ENCODE measurements at places on chromosomes 4 and X. TPM values are rescaled to one million over a fixed set of nuclear protein-coding genes. Genes with fewer than 3 reads are reported as not detected.

MTNR1A gene
- not detected for total RNA-seq

LNX1 gene
- not detected for total RNA-seq

CNKSR2 gene
- total RNA-seq = 4.1 TPM

GRCh38 chr4:175351473-175351872 is 433.3 kb downstream of the ADAM29 start:
- no peaks in the 10 kb centered on the region for H3K4me1 ChIP-seq
- H3K4me3 ChIP-seq = no peak overlapping the region
- DNase-seq = no peak
- H3K27me3 ChIP-seq = no peaks in the 10 kb centered on the region
- H3K27ac ChIP-seq = no peak overlapping the region

DNA sequence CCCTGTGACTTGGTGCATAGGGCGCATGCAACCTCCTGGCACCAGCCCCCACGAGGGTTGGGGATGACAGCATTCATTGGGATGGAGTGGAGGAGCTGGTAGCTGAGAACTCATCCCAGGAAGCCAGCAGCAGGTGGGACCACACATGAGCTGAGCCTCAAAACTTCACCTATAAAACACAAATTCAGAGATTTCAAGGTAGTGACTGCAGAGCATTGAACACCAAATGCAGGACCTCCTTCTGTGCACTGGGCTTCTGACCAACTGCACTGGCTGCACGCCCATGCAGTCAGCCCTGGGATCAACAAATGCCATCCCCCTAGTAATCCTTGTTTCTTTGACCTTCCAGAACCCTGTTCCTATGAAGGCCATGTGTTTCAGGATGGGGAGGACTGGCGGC is 197.8 kb downstream of the FRAS1 start:
- H3K27ac ChIP-seq = no peak overlapping the region
- no peak overlapping the region for H3K4me3 ChIP-seq
- no peak for DNase-seq
- H3K4me1 ChIP-seq = no peaks in the 10 kb centered on the region

SMIM43 gene
- 0.44 TPM for total RNA-seq
